Astrocyte (in vitro differentiated cells and primary cell): ENCODE measurements at places on chromosomes 5 and 9.

GRCh38 chr9:29228558-29228957 lies 1655.3 kb upstream of the C9orf72 start:
- DNase-seq = no peak

- DNase-seq = peak; percentile 96
These were observed 2.5 kb upstream of the ZNF367 start for GRCh38 chr9:96420468-96421219.

DNA sequence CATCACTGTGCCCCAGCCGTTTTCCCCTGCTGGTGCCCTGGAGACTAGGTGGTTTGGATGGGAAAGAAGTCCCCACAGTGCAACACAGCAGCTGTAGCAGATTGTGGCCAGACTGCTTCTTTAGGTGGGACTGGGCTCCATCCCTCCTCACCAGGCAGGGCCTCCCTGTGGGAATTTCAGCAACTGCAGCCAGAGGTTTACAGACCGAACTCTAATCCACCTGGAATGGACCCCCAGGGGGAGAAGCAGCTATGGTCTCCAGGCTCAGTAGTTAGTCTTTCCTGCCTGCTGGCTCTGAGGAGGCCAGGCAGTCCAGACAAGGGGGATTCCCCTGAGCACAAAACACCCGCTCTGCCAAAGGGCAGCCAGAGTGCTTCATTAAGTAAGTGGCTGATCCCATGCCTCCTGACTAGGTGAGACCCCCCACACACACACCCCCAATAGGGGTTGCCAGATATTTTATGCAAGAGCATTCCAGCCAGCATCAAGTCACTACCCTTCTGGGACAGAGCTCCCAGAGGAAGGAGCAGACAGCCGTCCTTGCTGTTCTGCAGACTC lies 188.9 kb downstream of the SGCD start:
- no peak for DNase-seq

GRCh38 chr5:175542232-175542965 lies 64.0 kb downstream of the SFXN1 start:
- DNase-seq = no peak

DNA sequence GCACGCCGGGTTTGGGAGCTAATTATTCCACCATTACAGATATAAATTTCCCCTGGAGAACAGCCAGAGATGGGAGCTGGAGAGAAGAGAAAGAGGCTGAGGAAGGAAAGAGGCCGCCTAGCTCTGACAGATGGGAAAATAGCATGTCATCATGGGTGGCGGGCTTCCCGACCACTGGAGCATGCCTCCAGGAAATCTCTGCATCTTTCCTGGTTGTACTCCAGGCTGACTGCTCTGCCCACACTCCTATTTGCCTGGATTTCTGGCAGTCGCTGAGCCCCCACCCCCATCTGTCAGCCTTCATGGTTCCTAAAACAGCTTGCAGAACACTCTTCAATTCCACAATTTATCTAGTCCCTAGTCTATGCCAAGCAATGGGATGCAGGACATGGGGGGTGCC lies 14.3 kb upstream of the GABRP start:
- no peak for DNase-seq

DNA sequence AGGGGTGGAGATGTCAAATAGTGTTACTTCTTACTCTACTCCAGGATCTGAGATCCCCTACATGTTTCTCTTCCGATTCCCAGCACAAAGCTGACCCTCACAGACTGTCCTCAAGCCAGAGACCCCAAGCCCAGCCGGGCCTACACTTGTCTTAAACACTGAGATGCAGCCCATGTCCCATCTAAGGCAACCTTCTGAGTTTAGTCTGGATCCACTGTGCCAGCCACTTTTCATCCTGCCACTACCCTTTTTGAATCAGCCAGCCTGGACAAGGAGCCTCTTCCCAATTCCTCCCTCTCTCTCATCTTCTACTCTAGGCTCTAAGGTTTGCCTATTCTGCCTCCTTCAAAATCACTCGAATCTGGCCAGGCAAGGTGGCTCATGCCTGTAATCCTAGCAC lies 6.2 kb upstream of the MYORG start:
- no peak for DNase-seq

GRCh38 chr5:167902298-167902697 lies 389.1 kb upstream of the WWC1 start:
- no peak for DNase-seq

GRCh38 chr5:171451421-171451820 lies 32.0 kb downstream of the FGF18 start:
- DNase-seq = no peak

DNA sequence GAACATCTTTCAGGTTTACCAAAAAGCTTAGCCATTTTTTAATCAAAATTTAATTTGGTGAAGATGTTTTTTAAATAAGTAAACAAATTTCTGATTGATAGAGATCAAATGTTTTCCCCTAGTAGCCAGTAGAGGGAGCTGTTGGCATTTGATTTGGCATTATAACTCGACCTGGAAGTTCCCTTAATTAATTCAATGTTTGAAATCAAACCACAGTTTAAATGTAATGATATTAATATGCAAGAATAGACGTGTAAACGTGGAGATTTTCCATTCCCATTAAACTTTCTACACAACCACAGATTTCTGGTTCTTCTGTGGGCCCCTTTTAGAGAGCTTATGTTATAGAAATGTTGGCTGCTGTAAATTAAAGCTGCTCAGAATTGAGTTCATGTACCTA lies 148.1 kb upstream of the MPDZ start:
- DNase-seq = peak; percentile 43

DNA sequence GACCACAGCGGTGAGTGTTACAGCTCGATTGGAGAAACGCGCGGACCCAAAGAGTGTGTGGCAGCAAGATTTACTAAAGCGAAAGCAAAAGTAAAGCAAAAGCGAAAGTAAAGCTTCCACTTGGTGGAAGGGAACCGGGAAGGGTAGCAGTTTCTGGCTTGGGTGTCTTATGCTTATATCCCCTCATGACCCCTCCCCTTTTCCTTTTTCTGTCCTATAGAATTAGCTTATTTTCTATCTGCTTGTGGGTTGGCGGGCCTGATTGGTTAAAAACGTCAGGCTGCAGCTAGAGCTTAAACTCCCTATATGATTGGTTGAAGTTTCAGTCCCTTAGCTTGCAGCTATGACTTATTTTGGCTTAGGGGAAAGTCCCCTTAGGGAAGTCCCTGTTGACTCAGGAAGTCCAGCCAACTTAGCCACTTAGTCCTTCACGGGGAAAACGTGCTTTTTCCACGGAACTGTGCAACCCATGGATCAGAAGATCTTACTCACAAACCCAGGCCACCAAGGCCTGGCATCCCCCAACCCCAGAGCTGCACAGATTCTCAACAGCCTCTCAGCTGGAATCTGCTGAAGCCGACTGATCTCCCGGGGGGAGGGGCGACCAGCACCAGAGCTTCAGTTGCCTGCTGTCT lies 114.2 kb upstream of the ADAMTS16 start:
- no peak for DNase-seq

DNA sequence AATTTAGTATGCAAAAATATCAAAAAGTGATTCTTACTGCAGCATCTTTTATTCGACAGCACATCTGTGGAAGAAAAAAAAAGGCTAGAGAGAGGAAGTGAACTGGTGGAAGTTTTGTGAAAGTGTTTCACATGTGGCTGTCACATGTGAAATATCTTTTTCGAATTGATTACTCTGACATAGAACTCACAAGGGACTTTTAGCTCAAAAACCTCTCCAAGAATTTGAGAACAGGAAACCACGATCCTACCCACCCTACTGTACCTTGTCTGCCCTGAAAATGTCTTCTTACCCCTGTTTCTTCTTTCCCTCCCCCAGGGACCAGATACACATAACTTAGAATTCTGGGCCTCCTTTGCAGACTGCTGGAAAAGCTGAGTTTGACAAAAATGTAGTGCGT lies 106.5 kb upstream of the PRRC1 start:
- no peak for DNase-seq

DNA sequence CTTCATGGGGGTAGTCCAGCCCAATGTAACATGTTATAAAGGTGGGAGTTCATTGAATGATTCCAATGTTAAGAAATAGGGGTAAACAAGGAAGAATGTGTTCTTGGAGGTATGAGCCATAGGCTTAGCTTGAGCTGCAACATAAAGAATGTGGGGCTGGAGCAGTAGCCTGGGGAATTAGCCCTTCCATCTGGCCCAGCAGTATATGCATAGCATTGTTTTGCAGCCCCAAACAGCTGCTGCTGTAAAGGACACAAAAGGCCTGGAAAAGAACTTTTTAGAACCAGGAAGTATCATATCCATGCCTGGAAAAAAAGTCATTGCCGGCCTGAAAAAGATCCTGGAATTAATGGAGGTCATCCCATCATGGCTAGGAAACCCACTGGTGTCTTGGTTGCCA lies 55.8 kb upstream of the SMARCA2 start:
- DNase-seq = no peak

DNA sequence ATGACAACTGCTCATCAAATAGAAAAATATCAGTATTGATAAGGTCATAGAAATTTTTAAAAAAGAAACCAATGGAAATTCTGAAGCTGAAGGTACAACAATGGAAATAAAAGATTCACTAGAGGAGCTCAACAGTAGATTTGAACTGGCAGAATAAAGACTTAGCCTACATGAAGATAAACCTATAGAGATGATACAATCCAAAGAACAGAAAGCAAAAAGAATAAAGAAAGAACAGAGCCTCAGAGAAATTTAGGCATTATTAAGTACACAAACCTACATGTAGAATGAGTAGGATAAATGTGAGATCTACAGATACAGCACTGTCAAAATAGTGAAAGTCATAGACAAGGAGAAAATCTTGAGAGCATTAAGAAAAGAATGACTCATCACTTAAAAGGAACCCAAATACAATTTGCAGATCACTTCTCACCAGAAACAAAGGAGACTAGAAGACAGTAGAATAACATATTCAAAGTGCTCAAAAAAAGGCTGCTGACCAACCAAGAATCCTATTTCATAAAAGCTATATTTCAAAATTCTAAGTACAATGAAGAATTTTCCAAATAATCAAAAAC lies 47.8 kb upstream of the HTR4 start:
- DNase-seq = no peak

- peak; percentile 6 for DNase-seq
These were observed 141.1 kb upstream of the TLE4 start for GRCh38 chr9:79430619-79431018.

DNA sequence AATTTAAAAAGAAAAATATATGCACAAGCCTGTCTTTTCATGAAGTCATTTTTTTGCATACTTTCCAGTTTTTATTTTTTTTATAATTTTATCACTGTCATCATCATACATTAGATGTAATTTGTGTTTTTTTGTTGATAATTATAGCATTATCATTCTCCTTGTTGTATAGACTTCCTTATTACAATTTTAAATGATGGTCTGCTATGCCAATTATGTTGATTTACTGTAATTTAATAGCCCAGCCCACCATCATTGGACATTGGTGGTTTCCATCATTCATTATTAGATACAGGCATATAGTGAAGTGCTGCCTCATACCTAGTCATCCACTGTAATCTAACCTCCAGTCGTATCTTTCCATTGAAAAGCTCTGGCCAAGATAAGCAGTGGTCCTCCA lies 3.8 kb upstream of the TJP2 start:
- DNase-seq = no peak

- no peak for DNase-seq
These were observed 690.3 kb upstream of the DMAC1 start for GRCh38 chr9:8489835-8490234.

DNA sequence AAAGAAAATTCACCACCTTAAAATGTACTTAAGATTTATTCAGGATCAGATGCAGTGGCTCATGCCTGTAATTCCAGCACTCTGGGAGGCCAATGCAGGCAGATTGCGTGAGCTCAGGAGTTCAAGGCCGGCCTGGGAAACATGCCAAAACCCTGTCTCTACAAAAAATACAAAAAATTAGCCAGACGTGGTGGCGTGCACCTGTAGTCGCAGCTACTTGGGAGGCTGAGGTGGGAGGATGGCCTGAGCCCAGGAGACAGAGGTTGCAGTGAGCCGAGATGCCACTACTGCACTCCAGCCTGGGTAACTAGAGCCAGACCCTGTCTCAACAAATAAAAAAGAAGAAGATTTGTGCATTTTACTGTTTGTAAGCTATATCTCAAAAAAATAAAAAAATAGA lies 34.7 kb upstream of the GFPT2 start:
- no peak for DNase-seq

GRCh38 chr5:173864126-173865050 lies 23.8 kb upstream of the CPEB4 start:
- DNase-seq = no peak

- no peak for DNase-seq
These were observed 256.5 kb upstream of the FBXL7 start for GRCh38 chr5:15243301-15244020.

DNA sequence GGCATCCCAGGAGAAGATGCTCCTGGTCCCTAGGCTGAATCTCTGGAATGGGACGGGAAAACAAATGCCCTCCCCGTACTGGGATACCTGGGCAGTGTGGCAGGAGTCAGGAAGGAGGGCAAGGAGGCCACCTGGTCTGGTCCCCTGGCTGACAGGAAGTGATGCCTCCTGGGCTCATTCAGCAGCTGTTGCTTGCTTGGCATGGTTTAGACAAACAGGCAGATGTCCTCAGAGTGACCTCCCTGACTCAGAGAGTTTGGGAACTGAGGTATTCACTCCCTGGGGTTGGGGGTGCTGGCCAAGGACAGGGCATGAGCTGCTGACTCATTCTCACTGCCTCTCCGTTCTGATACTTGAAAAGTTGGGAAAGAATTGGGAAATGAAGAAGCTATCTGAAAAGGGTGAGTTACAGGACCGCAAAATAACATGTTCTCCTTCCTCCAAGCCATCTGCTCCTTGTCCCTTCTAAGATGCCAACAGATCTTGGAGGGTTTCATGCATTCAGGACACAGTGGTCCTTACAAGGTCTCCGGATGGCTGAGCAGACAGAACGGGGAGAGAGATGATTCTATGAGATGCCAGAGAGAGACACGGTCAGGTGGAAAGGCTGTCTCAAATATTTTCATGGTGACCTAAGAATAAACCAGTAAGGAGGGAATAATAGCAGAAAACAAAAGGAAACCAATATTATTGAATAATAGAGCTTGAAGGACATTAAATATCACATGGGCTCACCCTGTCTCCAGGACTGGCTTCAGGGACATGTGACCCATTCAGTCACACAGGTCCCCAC lies 534.5 kb downstream of the BNC2 start:
- DNase-seq = peak; percentile 100

DNA sequence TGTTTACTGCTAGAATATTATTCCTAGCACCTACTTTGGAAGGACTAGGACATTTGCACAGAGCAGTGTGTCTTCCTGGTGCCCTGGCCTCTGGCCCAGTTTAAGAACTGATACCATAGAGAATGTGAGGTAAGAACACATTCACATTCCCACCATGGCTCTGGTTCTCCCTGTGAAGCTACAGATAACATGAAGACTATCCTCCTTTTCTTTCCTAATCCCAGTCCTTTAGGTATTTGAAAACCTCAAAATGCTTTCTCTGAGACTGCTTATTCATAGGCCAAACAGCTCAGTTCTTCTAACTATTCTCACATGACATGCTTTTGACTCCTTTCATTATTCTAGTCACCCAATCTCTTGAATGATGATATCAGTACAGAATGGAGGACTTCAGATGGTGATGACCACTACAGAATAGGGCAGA lies 11.9 kb downstream of the FAM219A start:
- DNase-seq = peak; percentile 67

- no peak for DNase-seq
These were observed 473.6 kb upstream of the FTMT start for GRCh38 chr5:121378046-121378445.

- DNase-seq = peak; percentile 52
These were observed 493.5 kb upstream of the WWC1 start for GRCh38 chr5:167797933-167798332.

- no peak for DNase-seq
These were observed 185.0 kb downstream of the DIRAS2 start for GRCh38 chr9:90457386-90458190.
